Activated CD4-positive, alpha-beta T cell treated with anti-CD3 and anti-CD28 coated beads, Interleukin-2, amount 50 U/mL, for 1 hour (primary cell): ENCODE measurements at places on chromosomes 12 and 14.

DNA sequence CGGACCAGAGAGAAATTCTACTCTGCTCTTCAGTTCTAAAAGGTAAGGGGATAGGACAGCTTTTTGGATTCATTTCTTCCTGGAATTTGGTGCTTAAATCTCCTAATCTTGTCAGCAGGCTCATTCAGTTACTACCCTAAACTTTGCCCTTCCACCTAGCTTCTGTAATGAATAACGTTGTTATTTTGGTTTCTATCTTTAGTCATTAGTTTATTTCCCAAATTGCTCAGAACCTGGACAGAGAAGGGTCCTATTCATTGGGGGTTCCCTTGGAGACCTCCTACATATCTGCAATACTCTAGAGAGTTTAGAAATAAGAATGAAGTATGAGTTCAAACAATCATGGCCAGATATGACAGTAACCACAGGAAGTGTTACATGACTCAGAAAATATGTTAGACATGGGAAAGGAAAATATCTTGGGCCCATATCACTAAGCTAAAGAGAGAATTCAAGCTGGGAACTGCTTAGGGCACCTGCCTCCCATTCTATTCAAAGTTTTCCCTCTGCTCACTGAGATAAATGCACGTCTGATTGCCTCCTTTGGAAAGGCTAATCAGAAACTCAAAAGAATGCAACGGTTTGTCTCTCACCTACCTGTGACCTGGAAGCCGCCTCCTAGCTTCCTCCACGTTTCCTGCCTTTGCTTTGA is 87.9 kb downstream of the GAS2L3 start:
- DNase-seq: no peak

- no peak for DNase-seq
Measured at GRCh38 chr14:66842911-66843512, 335.1 kb downstream of the GPHN start.

DNA sequence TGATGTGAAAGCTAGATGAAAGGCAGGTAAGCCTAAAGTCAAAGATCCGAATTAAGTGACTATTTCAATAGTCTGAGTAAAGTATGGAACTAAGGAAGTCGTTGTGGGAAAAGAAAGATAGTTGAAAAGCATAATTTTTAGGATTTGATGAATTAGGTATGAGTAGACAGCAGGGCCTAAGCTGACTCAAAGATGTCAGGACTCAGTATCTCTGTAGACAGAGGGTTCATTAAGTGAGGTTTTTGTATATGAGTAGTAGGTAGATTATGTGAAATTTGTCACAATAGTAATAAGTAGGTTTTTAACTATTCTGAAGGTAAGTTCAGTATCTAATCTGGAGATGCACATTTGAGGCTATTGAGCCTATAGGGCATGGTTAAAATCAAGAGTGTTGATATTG is 196.4 kb downstream of the RASSF9 start:
- no peak for DNase-seq

GRCh38 chr12:28776220-28776619 is 372.9 kb upstream of the FAR2 start:
- no peak for DNase-seq

DNA sequence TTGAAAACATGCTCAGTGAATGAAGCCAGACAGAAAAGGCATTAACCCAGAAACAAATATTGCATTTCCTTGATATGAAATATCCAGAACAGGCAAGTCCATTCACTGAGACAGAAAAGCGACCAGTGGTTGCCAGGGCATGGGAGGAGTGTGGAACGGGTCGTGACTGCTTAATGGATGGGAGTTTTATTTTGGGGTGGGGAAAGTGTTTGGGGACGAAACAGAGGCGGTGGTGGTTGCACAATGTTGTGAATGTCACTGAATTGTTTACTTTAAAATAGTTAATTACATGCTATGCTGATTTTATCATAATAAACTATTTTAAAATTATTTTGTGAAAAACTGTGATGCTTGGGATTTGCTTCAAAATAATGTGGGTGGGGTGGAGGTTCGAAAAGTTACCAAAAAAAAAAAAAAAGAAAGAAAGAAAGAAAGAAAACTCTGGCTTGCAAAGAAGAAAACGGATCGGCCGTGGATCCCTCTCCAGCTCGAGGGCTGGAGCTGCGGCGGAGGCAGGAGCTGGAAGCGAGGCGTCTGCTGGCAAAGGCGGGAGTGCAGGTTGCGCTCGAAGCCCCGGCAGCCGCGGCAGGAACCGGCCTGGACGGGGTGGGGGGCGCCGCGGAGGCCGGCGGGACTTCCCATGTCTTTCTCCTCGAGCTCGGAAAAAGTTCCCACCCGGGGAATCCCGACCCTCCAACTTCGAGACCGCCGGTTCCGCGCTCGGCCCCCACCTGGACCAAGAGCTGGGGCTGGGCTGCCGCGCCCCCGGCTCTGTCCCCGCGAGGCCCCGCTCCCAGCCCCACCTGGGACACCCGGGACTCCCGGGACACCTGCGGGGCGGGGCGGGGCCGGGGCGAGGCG is 524 bp upstream of the P2RX2 start:
- no peak for DNase-seq
